ENCODE measurements at places on chromosomes 11 and 22. TPM values are rescaled to one million over a fixed set of nuclear protein-coding genes. Genes with fewer than 3 reads are reported as not detected.

- DNase-seq, result peak; percentile 67
These were observed at the start of gene PGAP2 for GRCh38 chr11:3807909-3808860. PGAP2 (plus strand) TSS chr11:3808560; CDS start chr11:3811260, 2,700 bp downstream.

DNA sequence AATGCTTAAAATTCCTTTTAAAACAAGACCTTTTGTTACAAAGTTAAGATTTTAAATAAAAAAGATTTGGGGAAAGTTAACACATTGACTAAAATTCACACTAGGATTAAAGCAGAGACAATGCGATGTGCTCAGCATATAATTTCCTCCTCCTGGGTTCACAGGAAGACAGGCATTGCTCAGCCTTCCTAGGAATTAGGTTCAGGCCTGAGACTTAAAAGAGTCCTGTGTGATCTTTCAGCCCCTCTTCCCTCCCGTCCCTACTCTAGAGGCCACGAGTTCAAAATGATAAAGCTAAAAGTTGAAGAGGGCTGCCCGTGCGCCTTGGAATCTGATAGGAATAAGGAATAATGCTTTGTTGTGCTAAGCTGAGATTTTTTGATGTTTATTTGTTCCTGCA is 218.6 kb downstream of the KIRREL3 start:
- DNase-seq, result no peak

MTCH2 gene
- total RNA-seq, result 227 TPM

PAMR1 gene
- total RNA-seq, result not detected

NPTXR gene
- 2.0 TPM for total RNA-seq

All from SK-MEL-5 (cell line).